ENCODE measurements at places on chromosomes 11 and 22. TPM values are rescaled to one million over a fixed set of nuclear protein-coding genes. Genes with fewer than 3 reads are reported as not detected.

DNA sequence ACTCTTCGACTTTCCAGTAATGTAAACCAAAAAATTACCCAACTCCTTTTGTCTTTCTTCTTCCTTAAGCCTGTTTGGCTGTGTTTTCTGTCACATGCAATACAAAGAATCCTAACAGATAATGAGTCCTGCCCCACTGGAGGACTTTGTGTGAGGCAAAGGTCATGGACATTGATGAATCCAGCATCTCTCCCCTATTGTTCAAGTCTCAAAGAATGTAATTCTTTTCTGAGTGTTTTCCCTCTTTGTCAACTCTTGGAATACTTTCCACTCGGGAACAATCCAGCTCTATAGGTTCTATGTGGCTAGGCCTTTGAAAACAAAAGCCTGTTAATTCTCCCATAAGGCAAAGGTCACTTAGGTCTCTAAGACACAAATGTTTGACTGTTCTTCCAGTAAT is 100.7 kb downstream of the FAR1 start:
- no peak for DNase-seq

DNA sequence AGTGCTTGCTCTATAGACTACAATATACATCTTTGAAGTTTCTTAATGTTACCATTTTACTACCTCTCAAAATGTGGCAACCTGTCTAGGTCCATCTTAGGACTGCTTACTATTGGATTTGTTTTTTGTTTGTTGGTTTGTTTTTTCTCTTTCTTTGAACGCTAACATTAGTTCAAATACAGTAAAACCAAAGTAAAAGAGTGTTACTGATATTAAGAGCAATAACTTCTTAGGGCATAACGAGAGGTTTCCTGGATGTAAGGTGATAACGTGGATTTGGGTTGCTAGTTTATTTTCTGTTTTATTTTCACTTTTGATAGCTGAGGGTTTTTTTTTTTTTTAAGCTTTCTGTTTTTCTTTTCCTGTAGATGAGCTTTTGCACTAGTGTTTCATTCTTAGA is 43.6 kb downstream of the TMEM135 start:
- no peak for DNase-seq

DNA sequence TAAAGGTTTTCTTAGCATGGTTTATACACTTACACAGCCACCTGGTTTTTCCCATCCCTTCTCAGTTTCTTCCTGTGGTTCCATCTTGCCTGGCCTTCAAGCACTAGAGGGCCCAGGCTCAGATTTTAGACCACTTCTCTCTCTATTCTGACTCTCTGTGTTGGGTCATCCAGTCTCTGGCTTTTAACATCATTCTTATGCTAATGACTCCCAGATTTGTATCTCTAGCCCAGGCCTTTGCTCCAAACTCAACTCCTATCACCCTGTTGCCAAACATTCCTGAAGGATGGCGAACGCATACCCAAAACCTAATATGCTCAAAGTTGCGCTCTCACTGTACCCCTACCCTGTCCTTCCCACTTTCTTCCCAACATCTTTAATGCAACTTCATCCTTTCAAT is 135.1 kb downstream of the SPATA19 start:
- no peak for DNase-seq

The SCUBE1 gene
- total RNA-seq, result under 0.01 TPM

The PNPLA3 gene
- 0.78 TPM for total RNA-seq

- DNase-seq, result no peak
Measured at GRCh38 chr22:42309865-42310264, 39.4 kb upstream of the TCF20 start.

GRCh38 chr11:108817976-108818375 is 153.1 kb downstream of the DDX10 start:
- DNase-seq, result peak; percentile 24

The PNPLA5 gene
- total RNA-seq, result not detected

GRCh38 chr11:117820071-117820470 is 4.5 kb downstream of the FXYD2 start:
- DNase-seq, result no peak

- DNase-seq, result peak; percentile 73
Measured at GRCh38 chr11:65856689-65857499, 1.1 kb downstream of the CFL1 start.

DNA sequence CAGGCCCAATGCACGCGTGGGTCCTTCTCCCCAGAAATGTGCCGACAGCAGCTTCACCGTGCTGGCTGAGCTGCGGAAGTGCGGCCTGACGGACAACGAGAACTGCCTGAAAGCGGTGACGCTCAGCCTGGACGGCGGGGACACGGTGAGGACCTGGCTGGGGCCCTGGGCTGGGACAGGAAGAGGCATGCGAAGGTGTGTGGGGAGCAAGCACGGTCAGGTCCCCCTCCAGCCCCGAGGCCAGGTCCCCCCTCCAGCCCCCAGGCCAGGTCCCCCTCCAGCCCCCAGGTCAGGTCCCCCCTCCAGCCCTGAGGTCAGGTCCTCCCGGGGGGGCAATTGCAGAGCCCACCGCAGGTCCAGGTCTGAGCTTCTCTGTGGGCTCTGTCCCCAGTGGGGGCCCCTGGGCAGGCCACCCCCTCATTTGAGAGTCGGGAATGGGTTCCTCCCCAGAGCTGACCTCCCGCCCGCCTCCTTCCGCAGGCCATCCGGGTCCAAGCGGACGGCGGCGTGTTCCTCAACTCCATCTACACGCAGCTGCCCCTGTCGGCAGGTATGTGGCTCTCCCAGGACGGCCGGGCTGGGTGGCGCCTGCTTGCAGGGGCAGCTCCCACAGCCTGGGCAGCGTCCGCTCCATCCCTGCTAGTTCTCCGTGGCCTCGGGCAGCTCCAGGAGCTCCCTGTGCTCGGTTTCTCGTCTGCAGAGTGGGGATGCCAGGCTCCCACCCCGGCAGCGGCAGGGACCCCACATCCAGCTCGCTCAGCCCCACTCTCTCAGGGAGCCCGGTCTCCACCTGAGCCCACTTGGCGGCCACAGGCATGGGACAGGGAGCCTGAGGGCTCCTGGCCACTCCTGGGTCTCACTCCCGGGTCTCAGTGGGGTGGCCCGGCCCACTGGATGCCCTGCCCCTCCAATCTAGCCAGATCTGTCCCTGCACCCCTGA is 7.9 kb downstream of the MUC5B start:
- DNase-seq, result no peak

GRCh38 chr11:103326070-103326794 is 217.0 kb downstream of the DYNC2H1 start:
- peak; percentile 25 for DNase-seq

DNA sequence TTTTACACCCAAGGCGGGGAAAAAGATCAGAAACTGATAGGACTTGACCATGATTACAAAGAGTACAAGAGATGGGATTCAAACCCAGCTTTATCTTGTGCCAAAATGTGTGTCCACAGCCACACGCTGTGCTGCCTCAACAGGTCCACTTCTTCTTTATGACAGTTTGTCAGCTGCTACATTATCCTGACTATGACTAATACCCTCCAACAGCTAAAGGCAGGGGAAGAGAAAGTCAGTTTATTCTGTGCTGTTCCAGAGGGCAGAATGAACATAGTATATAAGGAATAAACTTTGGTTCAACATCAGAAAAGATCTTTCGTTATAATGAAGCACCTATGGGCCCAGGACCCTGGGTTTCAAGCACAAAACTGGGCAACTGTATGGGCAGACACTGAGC is 668.2 kb upstream of the TENM4 start:
- DNase-seq, result no peak

The HSPB2 gene
- not detected for total RNA-seq

GRCh38 chr11:71420455-71421241 is 27.5 kb downstream of the DHCR7 start:
- DNase-seq, result peak; percentile 63

DNA sequence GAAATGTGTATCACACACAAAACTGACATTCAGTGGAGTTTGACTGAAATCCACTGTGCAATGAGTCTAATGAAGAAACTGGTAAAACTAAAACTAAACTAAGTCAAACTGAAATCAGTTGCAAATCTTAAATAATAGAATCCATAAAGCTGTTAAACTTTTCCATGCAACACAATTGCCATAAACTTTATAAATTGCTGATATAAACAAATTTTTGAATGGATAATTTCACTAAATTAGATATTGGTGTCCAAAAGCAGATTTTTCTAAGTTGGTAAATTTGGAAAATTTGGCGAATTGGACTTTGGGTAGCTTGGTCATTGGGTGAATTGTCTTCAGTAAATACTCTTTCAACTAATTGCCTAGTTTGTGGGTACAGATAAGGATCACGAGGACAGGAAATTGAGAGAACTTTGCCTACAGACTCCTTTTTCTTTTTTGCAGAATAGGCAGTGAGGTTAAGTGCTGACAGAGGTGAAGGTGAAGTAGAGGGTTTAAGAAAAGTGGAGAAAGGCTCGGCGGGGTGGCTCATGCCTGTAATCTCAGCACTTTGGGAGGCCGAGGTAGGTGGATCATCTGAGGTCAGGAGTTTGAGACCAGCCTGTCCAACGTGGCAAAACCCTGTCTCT is 12.8 kb downstream of the MRPL17 start:
- DNase-seq, result no peak

The VSIG2 gene
- 7.0 TPM for total RNA-seq

The THY1 gene
- total RNA-seq, result 9.9 TPM

The POU2AF1 gene
- total RNA-seq, result 8.9 TPM

DNA sequence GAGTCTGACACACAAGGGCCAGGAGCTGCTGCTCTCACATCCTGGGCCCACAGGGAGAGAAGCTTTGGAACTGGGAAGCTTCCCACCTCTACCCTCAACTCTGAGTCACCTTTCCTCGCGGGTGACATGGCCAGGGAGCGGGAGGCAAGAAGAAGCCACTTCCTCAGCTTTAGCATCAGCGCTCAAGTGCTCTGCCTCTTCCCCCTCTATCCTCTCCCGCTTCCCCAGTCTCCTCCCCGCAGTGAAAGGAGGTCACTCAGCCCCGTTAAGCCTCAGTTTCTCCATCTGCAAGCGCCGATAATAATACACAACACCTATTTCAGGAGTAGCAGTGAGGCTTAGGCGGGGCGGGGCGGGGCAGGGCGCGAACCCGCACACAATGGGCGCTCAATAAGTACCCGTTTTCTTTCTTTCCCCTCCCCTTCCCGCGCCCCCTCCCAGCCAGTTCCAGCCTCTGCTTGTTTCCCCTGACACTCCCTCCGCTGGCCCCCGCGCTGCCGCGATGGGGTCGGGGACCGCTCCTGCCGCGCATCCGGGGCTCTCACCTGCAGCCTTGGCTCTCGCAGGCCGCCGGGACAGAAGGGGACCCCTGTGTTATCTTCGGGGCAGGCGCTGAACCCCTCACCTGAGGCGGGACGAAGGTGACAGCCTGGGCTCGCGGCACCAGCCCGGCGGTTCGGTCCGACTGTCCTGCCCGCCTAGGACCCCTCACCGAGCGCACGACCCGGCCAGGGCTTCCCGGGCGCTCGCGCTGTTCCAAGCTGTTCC is 892 bp downstream of the GDPD5 start:
- DNase-seq, result peak; percentile 28

- DNase-seq, result no peak
Measured at GRCh38 chr22:38699784-38700183, 959 bp downstream of the JOSD1 start.

The PI4KA gene
- 47.2 TPM for total RNA-seq

The GLYAT gene
- not detected for total RNA-seq

DNA sequence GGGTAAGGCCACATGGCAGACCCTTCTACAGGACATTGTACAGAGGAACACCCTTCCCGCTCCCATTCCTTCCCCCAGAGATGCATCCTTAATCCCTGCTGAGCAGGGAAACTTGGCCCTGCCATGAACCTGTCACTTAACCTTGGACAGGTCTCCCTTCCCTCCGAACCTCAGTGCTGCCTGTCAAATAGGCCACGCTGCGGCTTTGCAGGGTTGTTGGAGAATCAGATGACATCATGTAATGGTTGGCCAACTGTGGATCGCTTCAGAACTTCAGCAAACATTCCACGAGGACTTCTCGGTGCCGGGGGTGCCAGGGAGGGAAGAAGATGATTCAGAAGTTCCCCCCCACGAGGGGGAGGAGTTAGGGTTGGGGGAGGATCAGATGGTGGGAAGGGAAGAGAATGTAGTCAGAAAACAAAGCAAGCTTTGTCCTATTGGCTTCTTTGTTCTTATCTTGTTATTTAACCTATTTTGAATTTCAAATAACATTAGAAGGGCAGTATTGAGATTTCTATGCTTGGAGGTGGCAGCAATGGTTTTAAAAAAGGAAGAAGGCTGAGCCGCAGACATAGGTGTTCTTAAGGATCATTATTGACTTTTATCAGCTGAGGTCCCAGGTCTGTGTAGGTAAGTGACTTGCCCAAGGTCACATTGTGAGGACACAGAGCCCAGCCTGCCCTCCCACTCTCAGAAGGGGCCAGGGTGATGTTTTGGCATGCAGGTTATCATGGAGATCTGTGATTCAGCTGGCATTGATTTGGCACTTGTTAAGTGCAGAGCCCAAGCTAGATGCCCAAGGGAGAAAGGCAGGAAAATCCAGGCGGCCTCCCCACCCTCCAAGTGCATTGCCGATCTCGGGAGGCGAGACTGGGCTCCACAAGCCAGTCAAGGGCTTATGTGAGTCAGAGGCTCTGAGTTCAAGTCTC is 3.1 kb downstream of the CDC42EP1 start:
- DNase-seq, result peak; percentile 83

GRCh38 chr11:95283650-95284049 is 52.6 kb upstream of the SESN3 start:
- no peak for DNase-seq

DNA sequence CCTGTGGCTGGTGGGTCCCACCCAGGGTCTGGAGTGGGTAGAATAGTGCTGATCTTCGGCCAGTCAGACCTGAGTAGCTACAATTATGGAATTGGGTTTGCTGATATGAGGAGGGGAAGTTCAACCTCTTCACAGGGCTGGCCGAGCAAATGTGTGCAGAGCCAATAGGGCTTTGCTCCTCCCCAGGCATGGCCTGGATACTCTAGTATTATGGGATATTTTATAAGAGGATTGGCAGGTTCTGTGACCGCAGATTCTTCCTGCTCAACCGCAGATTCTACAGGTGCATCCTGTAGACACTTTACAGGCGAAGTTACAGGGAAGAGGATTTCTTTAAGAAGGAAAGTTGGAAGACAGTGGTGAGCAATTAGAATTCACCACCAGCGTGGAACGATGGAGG is 44.3 kb downstream of the TBC1D22A start:
- DNase-seq, result no peak

The PGA5 gene
- total RNA-seq, result not detected

The LARGE1 gene
- 21.1 TPM for total RNA-seq

- no peak for DNase-seq
Measured at GRCh38 chr11:45208135-45208534, 61.7 kb downstream of the PRDM11 start.

- no peak for DNase-seq
Measured at GRCh38 chr11:79258576-79258975, 182.3 kb downstream of the TENM4 start.

The GSTT2B gene
- 16.5 TPM for total RNA-seq

The RTCB gene
- 50.6 TPM for total RNA-seq

GRCh38 chr22:17234144-17234623 is 14.9 kb upstream of the ADA2 start:
- no peak for DNase-seq

Data from body of pancreas (tissue), 4 donors.